ENCODE measurements at places on chromosomes 16 and 17.
A peak's percentile ranks its signal among the peaks of the same experiment; 100 is the strongest.

DNA sequence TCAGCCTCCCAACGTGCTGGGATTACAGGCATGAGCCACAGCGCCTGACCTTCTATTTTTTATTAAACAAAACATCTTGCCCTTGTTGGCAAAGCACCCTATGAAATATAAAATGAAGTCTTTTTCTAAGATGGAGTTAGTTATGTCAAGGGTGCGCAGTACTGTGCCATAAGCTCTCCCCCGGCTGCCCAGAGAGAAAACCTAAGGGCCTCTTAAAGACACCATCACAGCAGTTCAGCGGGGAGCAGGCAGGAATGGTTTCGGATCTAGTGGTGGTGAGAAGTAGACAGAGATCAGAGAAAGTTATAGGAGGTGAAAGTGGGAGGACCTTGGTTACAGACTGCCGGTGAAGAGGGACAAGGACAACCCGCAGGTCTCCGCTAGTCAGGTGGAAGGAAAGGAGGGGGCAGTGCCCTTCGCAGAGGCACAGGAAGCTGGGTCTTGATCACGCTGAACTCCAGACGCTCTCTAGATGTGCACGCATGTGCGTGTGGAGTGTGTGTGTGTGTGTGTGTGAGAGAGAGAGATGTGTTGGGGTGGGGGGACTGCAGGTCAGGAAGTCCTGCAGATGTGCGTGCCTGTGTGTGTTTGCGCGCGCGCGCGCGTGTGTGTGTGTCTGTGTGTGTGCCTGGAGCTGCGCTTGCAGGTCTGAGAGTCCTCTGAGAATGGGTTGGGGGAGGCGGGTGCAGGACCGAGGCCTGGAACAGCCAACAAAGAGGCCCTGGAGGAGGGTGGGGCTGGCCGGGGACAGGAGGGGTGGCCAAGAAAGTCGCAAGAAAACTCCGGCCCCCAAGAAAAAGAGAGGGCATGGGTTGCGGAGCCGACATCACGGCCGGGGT is 748 bp upstream of the CMTM3 start:
- peak; percentile 86 for DNase-seq

- DNase-seq: no peak
Observed at GRCh38 chr17:36938566-36939051, 1.3 kb downstream of the LHX1 start.

DNA sequence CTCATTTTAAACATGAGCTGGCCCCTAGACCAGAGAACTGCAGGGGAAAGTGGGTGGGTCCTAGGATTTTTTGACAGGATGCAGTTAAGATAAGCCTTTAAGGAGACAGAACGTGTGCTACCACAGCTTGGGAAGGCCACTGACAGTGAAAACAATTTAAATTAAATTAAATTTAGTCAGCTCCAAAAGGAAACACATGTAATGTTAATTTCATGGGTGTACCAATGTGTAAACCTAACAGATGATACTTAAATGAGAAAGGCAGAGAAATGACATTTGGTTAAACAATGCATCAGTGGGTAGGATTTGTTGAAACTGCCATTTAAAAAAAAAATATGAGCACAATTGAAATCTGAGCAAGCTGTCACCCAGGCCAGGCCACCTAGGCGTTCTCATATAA is 250.8 kb downstream of the XYLT1 start:
- DNase-seq: no peak

- DNase-seq: no peak
Observed at GRCh38 chr16:89801800-89802199, 14.6 kb downstream of the FANCA start.

DNA sequence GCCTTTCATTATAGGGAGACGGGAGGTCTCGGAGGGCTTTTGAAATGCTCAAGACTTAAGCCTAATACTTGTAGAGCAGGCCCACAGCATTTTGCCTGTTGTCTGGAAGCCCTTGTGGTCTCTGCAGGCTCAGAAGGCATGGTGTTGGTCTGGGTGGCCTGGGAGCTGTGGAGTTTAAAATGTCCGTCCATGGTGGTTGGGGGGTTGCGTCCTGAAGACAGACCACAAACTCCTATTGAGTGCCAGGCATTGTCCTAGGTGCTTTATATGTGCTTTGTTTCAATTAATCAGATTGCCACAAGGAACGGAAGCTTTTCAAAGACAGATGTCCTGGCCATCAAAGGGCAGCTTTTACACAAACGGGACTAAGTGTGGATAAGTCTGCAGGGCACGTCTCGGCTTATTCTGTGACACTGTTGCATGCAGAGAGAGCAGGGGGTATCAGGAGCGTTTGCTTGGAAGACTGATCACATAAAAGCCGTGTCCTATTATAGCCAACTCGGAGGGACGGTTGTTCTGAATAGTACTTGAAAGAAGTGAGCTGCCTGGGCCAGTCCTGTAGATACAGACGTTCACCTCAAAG is 7.8 kb downstream of the NTN1 start:
- DNase-seq: no peak
